ENCODE measurements at places on chromosomes 6 and 20.
A peak's percentile ranks its signal among the peaks of the same experiment; 100 is the strongest.

DNA sequence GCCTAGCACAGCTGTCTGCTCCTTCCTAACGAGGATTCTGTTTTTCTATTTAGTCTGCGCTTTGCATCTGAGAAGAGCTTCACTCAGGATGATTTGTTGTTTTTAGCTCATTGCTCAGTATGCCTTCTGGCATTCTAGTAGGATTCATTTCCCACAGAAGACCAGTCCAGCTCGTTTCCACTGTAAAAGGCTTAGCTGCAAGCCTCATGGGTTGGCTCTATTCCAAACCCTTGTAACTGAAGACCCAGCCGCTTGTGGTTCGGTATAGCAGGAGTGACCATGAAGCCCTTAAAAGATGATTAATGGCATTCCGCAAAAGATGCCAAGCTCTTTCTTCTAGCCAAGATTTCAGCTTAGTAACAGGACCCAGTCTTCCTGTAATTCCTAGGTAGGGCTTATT, 7.2 kb downstream of the ADGRF1 start:
- peak; percentile 95 for DNase-seq

GRCh38 chr6:47032974-47033765, 9.0 kb downstream of the ADGRF1 start:
- no peak for DNase-seq

GRCh38 chr20:36908603-36909002, 32.7 kb downstream of the TLDC2 start:
- DNase-seq, result no peak

DNA sequence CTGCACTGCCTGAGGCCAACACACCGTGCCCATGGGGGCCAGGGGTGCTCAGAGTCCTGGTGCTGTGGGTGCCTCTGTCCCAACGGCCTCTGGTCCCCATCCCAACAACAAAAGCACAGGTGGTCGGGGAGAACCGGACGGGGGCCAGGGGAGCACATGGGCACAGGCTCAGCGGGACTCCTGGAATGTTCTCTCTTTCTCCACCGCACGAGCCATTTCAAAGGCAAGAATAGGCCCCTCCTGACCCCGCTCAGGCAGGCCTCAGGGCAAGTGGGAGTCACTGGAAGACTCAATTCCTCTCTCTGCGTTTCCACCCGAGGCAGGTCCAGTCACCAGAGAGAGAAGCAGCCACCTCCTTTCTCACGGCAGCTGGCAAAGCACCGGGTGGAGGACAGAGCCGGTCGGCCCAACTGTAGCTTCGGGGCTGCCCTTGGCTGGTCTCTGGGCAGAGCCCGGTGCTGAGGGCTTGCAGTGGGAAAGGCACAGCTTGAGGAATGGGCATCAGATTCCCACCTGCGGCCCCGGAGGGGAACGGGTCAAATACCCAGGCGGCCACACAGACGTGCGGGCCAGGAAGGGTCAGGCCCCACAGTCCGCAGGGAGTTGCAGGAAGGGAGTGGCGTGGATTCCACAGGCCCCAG, 55.2 kb downstream of the KCNQ2 start:
- no peak for DNase-seq

- DNase-seq, result no peak
Observed at GRCh38 chr6:100538086-100538485, 73.4 kb upstream of the SIM1 start.

GRCh38 chr6:82419132-82419581, 55.5 kb downstream of the TPBG start:
- DNase-seq, result no peak

- no peak for DNase-seq
Observed at GRCh38 chr6:73177221-73177944, 47.9 kb downstream of the KHDC1L start.

- peak; percentile 41 for DNase-seq
Observed at GRCh38 chr6:28090917-28091586, 10.7 kb downstream of the ZNF165 start.

DNA sequence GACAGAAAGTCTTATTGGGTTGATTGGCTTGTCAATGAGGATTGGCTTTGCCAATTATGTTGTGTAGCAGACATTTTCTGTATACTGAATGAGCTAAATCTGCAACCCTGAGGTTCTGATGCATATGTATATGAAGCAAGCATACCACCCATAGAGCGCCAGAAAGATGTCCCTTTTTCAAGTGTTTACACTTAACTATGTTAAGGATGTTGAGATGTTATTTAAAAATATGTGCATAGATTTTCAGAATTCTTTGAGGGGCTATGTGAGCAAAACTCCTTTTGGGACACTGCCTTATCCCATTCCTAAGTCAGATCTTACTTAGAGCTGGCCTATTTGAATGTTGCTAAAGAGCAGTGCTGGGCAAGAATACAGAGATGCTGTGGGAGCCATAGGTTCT, 1.9 kb downstream of the AIG1 start:
- no peak for DNase-seq

- no peak for DNase-seq
Observed at GRCh38 chr6:54252496-54252895, 55.7 kb upstream of the TINAG start.

DNA sequence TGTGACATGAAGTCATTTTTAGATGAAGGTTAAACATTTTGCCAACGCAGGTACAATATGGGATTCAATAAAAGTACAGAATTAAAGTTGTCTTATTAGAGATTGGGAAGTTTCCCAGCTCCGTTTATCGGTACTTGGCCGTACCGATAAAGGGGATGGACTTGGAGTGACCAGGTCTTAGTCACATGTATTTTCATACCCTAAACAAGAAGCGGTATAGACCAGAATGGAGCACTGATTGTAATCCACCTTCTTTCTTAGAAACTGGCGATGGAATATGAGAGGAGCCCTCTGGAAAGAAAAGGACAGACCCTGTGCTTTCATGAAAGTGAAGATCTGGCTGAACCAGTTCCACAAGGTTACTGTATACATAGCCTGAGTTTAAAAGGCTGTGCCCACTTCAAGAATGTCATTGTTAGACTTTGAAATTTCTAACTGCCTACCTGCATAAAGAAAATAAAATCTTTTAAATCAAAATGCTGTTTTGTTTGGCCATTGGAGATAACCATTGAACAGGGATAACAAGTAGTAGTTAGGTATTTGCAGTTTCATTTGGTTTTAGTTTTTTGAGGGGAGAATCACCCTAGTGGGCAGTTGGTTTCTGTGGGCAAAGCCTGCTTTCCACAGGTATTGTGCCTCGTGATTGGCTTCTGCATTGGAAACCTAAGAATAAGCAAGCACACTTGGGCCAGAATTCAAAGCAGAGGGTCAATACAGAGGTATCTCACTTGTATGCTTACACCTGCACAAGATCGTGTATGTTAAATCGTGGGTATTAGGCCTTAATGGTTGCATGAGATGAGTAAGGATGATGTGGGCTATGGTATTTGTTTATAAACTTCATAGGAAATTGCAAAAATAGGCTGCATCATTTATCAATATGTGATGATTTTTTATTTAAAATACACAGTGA, 11.2 kb upstream of the ZNFX1 start:
- DNase-seq, result peak; percentile 48
